ENCODE measurements at places on chromosomes 12 and 14. TPM values are rescaled to one million over a fixed set of nuclear protein-coding genes. Genes with fewer than 3 reads are reported as not detected.

Gene KLRK1
- 0.43 TPM for total RNA-seq

Gene PGF
- total RNA-seq, result 0.14 TPM

Gene SVOP
- total RNA-seq, result not detected

Gene KRT73
- 0.25 TPM for total RNA-seq

Gene ACRBP
- total RNA-seq, result 1.5 TPM

Gene KRT5
- total RNA-seq, result not detected

Gene RNASE3
- total RNA-seq, result not detected

Gene OR4K15
- total RNA-seq, result not detected

Gene IL23A
- 8.6 TPM for total RNA-seq

Gene MYO1H
- not detected for total RNA-seq

Gene TSPAN11
- total RNA-seq, result not detected

Gene MANSC1
- total RNA-seq, result 0.66 TPM

Gene NUP107
- 101 TPM for total RNA-seq

Gene EIF2S3B
- total RNA-seq, result 1.0 TPM
